Testis (tissue), 5 donors: ENCODE measurements at places on chromosomes 11 and 22.

DNA sequence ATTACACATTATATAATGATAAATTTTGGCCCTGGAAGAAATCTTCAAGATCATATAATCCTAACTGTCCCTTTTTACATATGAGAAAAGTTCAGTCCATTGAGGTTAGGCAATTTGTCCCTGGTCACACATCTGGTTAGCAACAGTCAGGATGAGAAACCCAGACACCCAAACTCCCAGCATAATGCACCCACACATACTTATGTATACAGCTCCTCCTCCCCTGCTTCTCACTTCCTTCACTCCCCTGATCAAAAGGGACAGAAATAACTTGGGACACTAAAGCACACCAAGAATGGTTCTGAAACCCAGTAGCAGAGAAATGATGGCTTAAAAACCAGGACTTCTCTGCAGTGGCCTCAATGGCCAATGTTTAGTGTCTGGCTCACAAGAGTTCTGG lies 11.1 kb downstream of the NUMA1 start:
- no peak for DNase-seq

DNA sequence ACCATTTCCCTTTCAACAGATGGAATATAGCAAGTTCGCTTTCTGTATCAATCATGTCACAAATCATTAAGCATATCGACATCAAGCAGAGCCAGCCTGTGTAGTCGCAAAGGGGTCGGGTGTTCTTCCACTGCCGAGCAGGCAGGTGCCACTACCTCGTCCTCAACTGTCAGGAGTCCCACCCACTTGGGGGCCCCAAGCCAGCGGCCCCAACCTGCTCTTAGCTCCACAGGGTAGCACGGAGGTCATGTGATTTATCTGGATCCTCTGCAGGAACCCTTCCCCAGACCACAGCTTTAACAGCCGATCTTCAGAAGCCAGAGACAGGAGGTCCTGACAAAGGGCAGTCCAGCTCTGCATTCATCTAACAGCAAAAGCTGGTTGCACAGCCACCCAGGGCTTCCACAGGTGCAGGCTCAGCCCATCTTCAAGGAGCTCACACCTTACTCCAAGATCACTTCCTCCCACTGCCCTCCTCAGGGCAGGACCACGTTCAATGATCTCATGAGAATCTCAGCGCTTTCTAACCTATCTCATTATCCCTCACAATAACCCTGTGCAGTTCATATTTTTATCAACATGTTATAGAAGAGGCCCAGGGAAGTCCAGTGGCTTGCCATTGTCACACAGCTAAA lies 110.2 kb downstream of the TRIM29 start:
- no peak for DNase-seq

GRCh38 chr22:46315976-46316375 lies 19.3 kb downstream of the GTSE1 start:
- DNase-seq, result no peak

GRCh38 chr22:42764895-42765363 lies 44.3 kb upstream of the A4GALT start:
- no peak for DNase-seq

GRCh38 chr11:7971846-7972245 lies 6.6 kb upstream of the NLRP10 start:
- no peak for DNase-seq

GRCh38 chr11:70536051-70536877 lies 137.9 kb downstream of the CTTN start:
- no peak for DNase-seq
